Activated CD4-positive, alpha-beta T cell treated with anti-CD3 and anti-CD28 coated beads, Interleukin-10, Interleukin-2, amounts not matched to agents 100 ng/mL and 50 ng/mL, durations not matched to agents 16 hours and 8 hours (primary cell): ENCODE measurements at places on chromosomes 1 and 21.

- no peak for DNase-seq
These were observed 82.3 kb downstream of the ADSS2 start for GRCh38 chr1:244369256-244370057.

- DNase-seq: no peak
These were observed 24.4 kb upstream of the IER5 start for GRCh38 chr1:181064011-181064623.

GRCh38 chr1:34406833-34407539 lies 230.3 kb downstream of the C1orf94 start:
- no peak for DNase-seq

- peak; percentile 41 for DNase-seq
These were observed 6.7 kb downstream of the KYAT3 start for GRCh38 chr1:88985692-88986091.

DNA sequence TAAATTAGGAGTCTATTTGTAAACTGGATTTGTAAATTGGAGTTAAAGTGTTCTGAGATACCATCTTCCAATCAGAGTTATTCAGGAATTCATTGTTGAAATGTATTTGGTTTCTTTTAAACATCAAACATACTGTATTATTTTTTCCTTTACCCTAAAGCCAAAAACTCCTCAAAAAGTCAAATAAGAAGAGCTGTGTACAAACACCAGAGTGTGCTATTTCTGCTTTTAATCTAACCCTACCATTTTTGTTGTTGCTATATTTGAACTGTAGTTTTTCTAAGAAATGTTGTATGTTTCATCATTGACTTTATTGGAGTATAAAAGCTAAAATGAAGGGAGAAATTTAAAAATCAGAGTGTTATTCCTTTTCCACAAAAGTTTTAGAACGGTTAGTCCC lies 35.8 kb downstream of the SLC30A7 start:
- DNase-seq: no peak

DNA sequence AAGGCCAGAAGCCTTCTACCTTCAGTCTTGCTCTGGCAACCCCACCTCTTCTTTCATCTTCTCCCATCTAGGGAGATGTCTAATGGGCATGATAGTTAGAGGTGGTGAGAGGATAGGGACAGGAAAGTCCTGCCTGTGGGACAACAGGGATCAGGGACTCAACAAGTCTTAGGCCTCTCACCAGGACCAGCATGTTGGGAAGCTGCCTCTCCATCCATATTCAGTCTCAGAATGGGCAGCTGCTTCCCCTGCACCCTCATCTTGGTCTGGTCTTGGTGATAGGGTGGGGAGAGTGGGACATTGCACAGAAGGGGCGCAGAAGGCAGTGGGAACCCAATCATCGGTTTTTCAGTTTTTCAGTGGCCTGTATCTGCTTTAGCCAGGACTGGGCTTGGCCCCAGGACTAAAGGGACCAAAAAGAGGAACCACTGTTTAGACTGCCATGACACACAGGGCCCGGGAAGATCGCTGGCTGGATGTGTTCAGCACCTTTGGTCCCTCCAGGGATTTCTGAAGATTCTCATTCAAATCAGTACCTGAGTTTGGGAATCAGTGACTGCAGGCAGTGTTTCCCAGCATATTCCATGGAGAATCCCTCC lies 12.7 kb downstream of the RHEX start:
- DNase-seq: no peak

DNA sequence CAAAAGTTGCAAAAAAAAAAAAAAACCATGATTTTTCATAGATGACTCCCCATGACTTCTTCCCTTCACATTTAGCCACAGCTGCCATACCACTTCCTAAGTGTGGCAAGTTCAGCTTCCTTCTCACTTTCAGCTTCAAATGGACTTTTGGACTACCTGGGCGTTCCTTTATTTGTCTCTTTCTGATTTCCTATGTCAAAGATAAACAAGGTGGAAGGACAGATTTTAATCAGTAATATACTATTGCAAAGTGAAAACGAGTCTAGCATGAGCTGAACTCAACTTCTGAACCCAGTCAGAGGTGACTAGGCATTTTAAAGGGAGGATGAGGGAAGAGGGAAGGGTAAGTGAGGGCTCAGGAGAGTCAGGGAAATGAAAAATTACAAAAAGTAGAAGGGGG lies 14.4 kb upstream of the SCCPDH start:
- DNase-seq: no peak

DNA sequence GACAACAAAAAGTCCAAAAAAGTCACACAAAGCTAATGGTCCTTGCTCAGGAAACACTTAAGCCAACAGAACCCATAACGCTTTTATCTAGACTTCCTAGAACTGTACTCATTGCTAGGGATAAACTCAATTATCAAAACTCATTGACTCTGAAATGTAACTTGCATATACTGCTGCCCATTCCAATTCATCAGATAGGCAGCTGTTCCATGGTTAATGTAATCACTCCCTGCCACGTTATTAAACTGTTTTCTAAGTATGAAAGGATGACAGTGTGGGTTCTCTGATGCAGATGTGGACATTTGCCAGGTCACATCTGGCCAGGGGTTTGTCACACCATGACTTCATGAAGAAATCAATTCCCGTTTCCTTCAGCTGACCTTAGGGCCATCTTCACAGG lies 30.3 kb upstream of the DNAJC11 start:
- DNase-seq: no peak

GRCh38 chr1:102733491-102734236 lies 374.7 kb downstream of the COL11A1 start:
- DNase-seq: no peak

DNA sequence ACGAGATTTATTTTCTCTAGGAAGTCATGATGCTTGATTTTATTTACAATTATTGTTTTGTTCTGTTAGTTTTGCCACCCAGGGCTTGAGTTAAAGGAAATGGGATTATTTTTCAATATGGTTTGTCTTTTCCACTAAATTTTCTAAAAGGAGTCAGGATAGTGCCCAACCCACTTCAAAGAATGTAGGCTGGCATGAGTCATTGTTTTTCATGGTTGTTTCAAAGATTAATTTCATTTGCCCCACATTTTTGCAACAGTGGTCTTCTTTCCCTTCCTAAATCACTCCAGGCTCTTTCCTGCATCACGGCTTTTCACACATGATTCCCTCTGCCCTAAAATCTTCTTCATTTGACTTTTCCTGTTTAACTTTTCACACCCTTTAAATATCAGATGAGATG lies 2.5 kb downstream of the SLAMF6 start:
- peak; percentile 15 for DNase-seq

DNA sequence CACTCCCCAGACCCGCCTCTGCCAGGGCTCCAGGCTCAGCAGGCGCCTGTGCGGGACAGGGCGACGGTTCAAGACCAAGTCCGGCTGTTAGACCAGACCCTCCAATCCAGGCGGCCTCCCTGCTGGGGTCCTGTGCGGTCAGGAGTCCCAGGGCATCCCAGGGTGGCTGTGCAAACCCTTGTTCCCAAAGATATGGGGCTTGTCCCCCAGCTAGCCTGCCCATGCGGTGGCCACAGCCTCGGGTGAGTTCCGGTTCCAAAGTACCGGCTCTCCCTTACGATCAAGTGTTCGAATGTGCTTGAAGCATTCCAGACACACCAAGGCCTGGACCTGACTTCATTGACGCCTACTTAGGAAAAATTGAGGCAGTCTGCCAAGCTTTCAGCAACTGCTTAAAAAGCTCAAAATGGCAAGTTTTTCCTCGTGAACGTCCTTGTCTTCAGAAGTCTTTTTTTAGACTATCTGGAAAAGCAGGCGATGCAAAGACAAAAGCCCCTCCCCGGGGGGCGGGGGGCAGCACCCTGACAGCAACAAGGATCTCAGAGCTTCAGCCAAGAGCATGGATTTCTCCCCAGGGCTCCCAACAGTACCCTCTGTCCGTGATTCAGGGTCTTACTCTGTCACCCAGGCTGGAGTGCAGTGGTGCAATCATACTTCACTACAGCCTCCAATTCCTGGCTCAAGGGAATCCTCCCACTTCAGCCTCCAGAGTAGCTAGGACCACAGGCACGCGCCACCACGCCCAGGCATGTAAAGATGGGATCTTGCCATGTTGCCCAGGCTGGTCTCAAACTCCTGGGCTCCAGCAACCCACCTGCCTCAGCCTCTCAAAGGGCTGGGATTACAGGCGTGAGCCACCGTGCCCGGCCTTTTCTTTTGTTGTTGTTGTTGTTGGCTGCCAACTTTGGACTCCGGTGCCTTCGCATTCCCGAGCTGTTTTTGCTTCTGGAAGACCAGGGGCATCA lies 2.3 kb downstream of the FAAP20 start:
- DNase-seq: no peak

GRCh38 chr1:31549809-31550620 lies 26.3 kb upstream of the TINAGL1 start:
- DNase-seq: peak; percentile 13

GRCh38 chr1:31163866-31164265 lies 75.8 kb downstream of the NKAIN1 start:
- no peak for DNase-seq

GRCh38 chr21:32768530-32768929 lies 3.0 kb downstream of the PAXBP1 start:
- peak; percentile 13 for DNase-seq
